Ovary (tissue), 10 donors: ENCODE measurements at places on chromosomes 1 and 21. TPM values are rescaled to one million over a fixed set of nuclear protein-coding genes. Genes with fewer than 3 reads are reported as not detected.

S100A8 gene
- total RNA-seq, result 9.1 TPM

SPRR2F gene
- 90.9 TPM for total RNA-seq

GRCh38 chr1:208527156-208527555 is 283.0 kb upstream of the PLXNA2 start:
- DNase-seq, result no peak

- no peak for DNase-seq
These were observed 408.0 kb downstream of the MATN1 start for GRCh38 chr1:30315185-30315960.

DNA sequence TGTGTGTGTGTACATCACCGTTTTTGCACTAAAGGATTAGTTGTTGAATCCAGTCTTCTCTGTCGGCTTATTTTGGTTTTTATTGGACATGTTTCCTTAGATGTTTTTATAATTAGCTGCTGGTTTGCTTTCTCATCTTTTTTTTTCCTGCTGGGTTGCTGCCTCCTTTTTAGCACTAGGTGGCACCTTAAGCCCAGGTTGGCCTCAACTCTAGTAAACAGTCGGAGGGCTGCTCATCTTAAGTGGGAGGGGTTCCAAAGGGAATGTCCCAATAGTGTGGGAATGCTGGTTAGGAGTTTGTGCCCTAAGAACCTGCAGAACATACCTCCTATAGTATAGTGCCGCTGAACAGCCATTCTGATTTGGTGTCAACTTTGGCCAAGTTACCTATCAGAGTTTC is 570.1 kb upstream of the CXADR start:
- no peak for DNase-seq

DNA sequence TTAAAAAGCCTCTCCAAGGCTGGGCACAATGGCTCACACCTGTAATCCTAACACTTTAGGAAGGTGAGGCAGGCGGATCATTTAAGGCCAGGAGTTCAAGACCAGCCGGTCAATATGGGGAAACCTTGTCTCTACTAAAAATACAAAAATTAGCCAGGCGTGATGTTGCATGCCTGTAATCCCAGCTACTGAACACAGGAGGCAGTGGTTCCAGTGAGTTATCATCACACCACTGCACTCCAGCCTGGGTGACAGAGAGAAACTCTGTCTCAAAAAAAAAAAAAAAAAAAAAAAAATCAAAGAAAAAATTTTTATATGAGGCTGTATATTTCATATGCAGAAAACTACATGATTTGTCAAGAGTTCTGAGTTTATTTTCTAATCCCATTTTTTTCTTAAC is 1107.1 kb upstream of the TMPRSS15 start:
- no peak for DNase-seq
